GM12865 (cell line): ENCODE measurements at places on chromosomes 2 and 18.
A peak's percentile ranks its signal among the peaks of the same experiment; 100 is the strongest.

DNA sequence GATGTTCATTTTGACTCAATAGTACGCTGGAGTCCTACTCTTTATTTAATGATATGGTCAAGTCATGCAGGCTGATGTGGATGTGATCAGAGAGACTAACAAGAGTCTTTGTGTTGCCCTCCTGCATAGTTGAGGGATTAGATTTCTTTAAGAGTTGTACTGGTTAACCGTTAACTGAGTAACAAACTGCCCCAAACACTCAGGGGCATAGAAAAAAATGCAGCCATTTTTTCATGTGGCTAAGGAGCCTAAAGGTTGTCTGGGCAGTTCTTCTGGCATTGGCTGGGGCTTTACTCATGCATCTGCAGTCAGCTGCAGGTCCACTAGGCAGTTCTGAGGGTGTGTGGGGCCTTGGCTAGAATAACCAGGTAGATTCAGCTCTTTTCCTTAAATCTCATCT, 32.5 kb downstream of the DOCK10 start:
- no peak for DNase-seq

GRCh38 chr2:225104321-225104720, 62.1 kb upstream of the DOCK10 start:
- DNase-seq: no peak

- no peak for DNase-seq
Measured at GRCh38 chr2:186835628-186836027, 13.3 kb downstream of the ZSWIM2 start.

DNA sequence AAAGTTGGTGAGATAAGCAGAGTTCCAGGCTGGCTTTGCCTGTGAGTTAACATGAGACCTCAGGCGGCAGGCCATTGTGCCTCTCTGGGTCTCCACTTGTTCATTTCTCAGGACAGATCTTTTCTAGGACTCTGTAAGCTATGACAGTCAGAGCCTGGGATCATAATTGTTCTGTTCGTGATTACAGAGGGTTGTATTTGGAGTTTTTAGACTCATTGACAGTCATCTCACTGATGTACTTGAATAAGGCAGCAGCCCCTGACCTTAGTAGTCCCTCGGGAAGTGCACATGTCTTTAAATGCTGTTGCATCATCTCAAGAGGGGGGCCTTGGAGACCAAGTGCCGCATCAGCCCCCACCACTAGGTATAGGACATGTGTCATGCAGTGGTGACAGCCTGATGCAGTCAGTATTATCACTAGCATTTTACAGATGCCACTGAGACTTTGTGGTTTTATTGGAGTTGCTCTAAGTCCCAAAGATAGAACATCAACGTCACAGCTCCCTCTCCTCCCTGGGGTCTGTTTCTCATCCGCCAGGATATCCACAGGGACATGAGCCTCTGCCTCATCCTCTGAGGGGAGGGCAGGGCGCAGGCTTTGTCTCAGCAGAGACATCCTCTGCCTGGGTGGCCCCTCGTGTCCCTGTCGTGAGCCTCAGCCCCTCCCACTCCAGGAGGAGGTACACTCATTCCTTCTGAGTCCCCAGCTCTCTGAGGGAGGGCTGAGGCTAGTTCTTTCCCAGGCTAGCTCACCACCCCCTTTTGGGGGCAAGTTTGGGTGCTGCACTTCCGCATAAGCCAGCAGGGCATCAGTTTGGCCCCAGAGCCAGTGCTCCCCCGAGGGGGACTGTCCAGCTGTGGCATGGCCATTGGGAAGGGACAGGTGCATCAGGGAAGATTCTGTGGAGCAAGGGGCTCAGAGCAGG, 14.1 kb downstream of the GLI2 start:
- no peak for DNase-seq

DNA sequence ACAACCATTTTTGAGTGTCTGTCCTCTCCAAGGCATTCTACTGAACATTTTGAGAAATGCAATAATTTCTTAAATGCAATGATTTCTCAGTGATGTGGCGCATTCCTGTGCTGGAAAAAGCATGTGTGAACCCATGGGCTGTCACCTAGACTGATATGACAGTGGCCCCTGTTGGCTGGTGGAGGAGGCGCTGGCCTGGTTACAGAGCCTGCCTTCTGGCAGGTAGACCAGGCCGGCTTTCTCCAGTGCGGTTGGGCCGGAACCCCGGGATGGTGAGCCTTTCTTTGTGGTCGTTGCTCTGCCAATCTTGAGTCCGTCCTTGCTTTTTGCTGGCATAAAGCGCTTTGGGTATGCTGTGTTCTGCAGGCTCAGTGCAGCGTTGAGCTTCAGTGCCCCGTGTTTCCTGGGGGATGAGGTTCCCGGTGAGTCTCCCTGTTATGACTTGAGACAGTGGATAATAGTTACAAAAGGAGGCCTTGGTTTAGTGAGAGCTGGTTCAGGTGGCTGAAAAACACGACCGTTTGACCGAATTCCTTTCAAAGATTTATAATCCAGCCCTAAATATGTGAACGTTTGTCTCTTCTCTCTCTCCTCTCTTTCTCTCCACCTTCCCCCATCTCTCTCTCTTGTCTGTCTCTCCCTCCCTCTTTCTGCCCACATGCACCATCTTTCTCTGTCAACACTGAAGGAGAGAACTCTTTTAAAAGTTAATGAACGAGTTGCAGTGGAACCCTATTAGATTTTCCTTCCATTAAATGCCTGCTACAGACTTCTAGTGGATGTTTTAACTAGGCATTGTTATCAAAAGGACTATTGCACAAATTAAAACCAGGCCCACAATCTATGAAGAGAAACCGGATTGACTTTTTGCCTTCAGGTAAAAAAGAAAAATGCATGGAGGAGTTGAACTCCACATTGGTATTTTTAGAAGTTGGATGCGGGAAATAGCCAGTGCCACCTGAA, 34.0 kb downstream of the TSHZ1 start:
- no peak for DNase-seq

- DNase-seq: no peak
Measured at GRCh38 chr2:230128623-230129342, 60.1 kb upstream of the SLC16A14 start.

DNA sequence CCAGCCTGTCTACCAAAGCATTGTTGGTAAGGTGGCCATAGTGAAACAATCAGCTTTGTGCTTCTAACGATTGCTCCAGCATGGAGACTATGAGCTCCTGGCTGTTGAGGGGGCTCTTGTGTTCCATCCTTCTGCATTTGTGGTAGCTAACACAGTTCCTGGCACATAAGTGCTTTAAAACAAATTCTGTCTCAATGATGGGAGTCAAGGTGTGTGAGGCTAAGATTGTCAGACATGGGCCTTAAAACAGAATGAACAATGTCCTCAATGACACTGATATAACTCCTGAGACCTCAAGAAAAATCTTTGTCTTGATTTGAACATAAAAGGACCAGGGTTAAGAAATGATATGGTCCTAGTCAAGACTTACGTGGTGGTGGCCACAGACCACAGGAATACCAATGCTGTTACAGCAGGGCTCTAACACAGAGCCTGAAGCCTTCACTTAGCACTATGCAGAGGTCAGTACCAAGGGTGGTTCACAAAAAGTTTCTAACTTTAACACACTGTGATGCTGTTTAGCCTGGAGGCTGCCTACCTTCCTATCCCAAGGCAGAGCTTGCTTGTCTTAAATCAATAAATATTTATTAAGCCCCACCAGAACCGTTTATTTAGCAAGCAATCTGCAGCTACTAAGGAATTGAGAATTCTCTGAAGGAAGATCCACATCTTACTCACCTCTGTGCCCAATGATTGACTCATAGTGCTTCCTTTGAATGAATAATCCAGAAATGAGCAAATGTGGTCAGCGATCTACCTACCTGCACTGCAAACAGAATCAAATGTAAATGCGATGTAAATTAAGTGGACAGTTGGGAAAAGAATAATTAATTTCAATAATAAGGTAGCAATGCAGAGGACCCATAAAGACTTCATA, 35.1 kb downstream of the EVA1A start:
- DNase-seq: peak; percentile 36

DNA sequence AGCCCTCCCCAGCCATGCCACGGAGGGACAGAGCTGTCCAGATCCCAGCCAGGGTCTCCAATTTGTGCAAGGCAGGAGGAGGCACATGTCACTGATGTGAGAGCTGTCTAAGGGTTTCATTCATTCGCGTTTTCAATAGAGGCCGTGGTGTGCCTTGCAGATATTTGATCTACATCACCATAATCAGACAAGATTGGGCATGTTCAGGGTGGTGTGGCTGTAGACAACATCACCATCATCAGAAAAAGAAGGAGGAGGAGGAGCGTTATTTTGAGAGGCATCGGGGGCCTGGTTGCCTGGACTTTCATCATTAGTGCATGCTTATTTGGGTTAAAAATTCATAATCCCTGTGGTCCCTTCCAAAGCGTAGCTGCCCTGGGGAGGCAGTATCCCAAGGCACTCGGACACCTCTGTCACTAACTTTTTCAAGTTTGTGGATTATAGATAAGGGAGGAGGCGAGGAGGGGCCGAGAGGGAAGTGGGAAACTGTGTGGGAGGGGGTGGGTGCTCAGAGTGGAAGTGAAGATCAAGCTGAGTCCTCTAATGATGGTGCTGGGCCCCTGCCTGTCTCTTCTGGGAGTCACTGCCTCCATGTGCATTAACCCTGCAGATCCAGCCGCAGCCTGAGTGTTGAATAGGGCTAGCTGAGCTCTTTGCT, 194.1 kb downstream of the CTIF start:
- no peak for DNase-seq

DNA sequence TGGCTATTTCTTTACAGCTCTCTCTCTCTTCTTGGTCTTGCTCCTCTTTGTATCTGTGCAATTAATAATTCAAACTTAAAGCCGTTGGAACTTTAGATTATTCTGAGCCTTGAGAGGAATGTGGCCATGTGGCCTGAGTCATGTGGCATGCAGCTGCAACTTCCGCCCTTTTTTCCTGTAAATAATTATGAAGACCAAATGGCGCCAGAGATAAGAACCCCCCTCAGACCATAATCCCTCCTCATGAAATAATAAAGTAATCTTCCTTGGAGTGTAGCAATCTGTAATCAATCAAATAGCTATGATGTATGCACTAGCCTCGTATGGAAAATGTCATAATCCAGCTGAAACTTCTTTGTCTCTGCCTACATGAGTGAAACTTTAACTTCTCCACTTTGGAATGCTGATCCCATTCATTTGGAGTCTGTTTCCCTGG, 13.5 kb upstream of the TWSG1 start:
- no peak for DNase-seq

GRCh38 chr2:236498369-236498768, 71.3 kb upstream of the ACKR3 start:
- DNase-seq: no peak

DNA sequence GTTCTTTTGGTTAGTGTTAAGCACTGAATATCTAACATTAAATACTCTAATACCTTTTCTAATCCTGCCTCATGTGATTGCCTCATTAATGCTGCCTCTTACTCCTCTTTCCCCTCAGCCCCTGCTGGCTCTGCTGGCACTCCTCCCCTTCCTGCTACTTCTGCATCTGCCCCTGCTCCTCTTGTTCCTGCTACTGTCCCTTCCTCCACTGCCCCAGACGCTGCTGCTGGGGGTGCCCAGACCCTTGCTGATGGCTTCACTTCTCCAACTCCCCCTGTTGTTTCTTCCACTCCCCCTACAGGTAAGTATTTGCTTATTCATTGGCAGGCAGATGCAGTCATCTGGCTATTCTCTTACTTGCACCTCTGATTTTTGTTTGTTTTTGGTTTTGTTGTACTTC, 68.5 kb downstream of the ABI2 start:
- no peak for DNase-seq

DNA sequence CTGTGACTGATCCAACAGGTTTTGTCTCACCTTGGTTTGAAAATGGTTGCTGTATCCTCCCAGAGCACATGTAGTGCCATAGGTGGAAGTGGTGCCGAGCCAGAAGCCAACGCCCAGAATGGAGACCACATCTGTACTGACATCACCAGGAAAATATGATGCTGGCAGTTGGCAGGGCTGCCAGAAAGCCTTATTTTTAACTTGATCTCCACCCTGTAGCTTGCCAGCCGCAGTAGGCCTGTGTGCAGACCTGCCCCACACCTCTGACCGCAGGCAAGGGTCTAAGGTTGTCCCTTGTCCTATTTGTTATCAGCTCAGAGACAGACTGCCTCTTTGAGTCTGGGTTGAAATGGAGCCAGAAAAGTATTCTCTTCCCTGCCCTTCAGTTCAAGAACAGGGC, 123.5 kb upstream of the EML6 start:
- DNase-seq: no peak

- peak; percentile 82 for DNase-seq
Measured at GRCh38 chr2:65057391-65058052, 1.3 kb downstream of the CEP68 start.

DNA sequence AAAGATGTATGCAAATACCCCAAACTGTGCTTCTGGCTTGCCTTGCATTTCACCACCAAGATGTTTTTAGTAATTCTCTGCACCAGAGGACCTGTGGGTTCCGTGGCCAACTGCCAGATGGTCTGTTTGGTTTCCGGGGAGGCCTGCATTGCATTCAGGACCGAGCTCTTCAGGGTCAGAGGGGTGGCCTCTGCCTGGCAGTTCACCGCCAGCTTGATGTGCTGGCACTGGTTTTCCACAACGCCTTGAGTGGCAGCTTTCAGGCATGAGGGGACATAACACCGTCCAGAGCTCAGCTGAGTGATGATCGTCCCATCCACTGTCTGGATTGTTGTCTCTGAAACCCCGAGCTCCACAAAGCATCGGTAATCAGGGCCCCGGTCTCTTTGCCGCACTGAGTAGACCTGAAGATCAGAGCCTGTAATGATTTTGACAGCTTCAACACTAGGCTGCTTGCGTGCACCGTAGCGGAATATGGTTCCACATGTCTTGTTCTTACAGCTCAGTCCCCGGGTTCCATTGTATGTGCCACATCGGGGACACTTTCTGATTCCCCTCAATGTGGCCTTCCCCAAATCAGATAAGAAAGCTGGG, 9.4 kb downstream of the C2orf42 start:
- DNase-seq: peak; percentile 90

GRCh38 chr2:112262876-112263275, 8.0 kb upstream of the ZC3H8 start:
- no peak for DNase-seq

- no peak for DNase-seq
Measured at GRCh38 chr2:54456362-54456611, 160 bp downstream of the SPTBN1 start.

- no peak for DNase-seq
Measured at GRCh38 chr18:3221496-3221895, 1.7 kb upstream of the MYOM1 start.

DNA sequence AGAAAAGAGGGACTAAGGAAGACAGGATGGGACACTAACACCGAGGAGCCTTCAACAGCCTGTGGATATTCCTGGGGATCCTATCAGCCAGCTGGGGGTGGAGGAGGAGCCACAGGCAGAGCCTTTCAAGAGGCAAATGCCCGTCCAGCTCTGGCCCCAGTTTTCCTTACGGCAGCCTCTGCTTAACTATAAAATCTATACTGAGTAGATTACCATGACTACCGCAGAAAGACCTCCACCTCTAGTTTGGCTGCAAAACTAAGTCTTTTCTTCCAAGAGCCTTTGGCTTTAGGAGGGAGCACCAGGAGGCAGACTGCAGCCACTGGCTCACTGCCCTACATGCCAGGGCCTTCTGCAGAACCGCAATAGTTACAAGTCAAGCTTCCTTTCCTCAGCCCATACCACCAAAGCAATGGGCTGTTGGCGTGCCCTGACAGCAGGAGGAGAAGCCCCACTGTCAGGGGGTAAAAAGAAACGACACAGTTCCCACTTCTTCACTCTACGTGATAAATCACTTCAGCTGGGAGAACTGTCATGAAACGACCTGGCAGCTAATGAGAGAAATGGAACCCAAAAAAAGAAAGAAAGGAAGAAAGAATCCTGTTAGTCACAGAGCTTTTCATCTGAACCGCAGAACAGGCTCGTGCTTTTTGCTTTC, 25.1 kb upstream of the CREB1 start:
- no peak for DNase-seq
